ENCODE measurements at places on chromosomes 5 and 9.

GRCh38 chr9:85262333-85262732 lies 479.4 kb downstream of the AGTPBP1 start:
- no peak overlapping the region for H3K27ac ChIP-seq
- H3K36me3 ChIP-seq: no peaks in the 10 kb centered on the region
- H3K4me3 ChIP-seq: no peak overlapping the region
- no peaks in the 10 kb centered on the region for H3K27me3 ChIP-seq
- no peaks in the 10 kb centered on the region for H3K4me1 ChIP-seq
- no peak for DNase-seq

DNA sequence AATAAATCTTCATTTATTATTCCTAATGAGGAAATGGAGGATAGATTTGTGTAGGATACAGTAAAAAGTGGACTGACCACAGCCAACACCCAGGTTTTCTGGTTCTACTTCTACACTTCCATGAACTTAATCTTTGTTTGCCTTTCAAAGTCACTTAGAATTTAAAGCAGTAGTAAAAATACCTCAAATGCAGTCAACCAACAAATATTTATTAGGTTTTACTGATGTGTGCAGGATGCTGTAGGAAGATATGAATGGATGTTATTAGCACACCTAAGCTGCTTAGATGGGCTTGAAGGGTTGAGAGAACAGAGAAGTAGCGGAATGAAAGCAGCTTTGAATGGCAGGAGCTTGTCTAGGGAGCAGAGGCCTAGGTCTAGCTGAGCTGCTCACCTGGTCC lies 201.1 kb downstream of the PALM2AKAP2 start:
- no peaks in the 10 kb centered on the region for H3K36me3 ChIP-seq
- no peak overlapping the region for H3K27ac ChIP-seq
- DNase-seq: peak; percentile 15
- no peaks in the 10 kb centered on the region for H3K27me3 ChIP-seq
- no peaks in the 10 kb centered on the region for H3K4me1 ChIP-seq

DNA sequence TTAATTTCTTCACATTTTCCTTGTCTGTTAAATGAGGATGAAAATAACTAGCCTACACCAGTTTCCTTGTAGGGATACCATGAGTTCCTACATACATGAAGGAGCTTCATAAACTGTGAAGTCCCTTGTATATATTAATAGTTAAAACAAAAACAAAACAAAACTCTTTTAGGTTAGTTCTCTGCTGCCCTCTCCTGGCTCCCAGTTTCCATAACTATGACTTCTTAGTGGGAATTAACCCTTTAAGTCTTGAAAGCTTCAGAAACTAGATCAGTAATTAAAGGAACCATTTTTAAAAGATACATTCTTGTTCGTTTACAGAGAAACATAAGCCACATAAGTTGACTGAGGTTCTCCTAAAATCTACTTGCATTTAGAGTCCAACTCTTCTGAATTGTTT lies 500.0 kb upstream of the C9orf72 start:
- H3K4me1 ChIP-seq: no peaks in the 10 kb centered on the region
- H3K4me3 ChIP-seq: no peak overlapping the region
- H3K27me3 ChIP-seq: no peaks in the 10 kb centered on the region

GRCh38 chr9:32625320-32625719 lies 10.1 kb downstream of the TAF1L start:
- H3K27me3 ChIP-seq: no peaks in the 10 kb centered on the region
- no peak for DNase-seq
- no peak overlapping the region for H3K4me3 ChIP-seq
- H3K36me3 ChIP-seq: no peaks in the 10 kb centered on the region
- no peaks in the 10 kb centered on the region for H3K4me1 ChIP-seq

- H3K27ac ChIP-seq: no peak overlapping the region
- H3K4me3 ChIP-seq: no peak overlapping the region
- no peaks in the 10 kb centered on the region for H3K36me3 ChIP-seq
- no peak for DNase-seq
- no peaks in the 10 kb centered on the region for H3K4me1 ChIP-seq
- no peaks in the 10 kb centered on the region for H3K27me3 ChIP-seq
These were observed 77.4 kb downstream of the ATPSCKMT start for GRCh38 chr5:10172247-10172646.

DNA sequence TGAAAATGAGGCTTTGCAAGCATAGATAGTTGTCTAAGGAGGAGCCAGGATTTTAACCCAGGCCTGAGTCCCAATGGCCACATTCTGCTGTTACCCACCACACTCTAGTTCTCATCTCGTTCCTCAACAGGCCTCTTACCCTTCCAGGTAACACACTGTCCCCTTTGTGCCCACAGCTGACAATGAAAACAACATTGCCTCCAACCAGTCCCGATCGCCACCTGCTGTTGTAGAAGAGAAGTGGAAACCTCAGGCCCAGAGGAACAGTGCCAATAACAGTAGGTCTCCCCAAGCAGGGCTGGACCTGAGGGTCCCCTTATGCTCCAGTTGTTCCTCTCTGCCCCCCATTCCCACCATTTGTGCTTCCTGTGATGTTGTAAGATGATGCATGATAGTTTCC lies 30.4 kb downstream of the AMBP start:
- no peaks in the 10 kb centered on the region for H3K36me3 ChIP-seq
- no peaks in the 10 kb centered on the region for H3K27me3 ChIP-seq
- no peak overlapping the region for H3K27ac ChIP-seq
- no peak for DNase-seq
- H3K4me1 ChIP-seq: no peaks in the 10 kb centered on the region

DNA sequence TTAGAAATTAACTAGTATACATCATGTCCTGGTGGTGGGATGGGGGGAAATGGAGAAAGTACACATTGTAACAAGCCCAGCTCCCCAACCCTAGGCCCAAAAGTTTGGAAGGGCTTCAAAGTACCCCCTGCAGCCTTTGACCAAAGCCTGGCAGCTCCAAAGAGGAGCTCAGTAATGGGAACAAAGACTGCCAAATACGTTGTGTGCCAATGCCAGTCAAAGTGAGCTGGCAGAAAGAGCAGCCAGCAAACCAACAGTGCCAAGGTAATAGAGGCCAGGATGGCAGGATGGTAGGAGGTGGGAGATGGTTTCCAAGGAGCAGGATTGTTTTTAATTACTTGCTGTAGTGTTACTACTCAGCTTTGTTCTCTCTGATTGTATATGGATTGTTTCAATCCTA lies 248.3 kb downstream of the COX7C start:
- H3K27ac ChIP-seq: no peak overlapping the region
- no peaks in the 10 kb centered on the region for H3K27me3 ChIP-seq
- no peaks in the 10 kb centered on the region for H3K36me3 ChIP-seq
- no peak overlapping the region for H3K4me3 ChIP-seq

- DNase-seq: no peak
- no peak overlapping the region for H3K27ac ChIP-seq
- no peak overlapping the region for H3K4me3 ChIP-seq
- no peaks in the 10 kb centered on the region for H3K27me3 ChIP-seq
These were observed 194.4 kb upstream of the ZNF462 start for GRCh38 chr9:106668534-106668933.

DNA sequence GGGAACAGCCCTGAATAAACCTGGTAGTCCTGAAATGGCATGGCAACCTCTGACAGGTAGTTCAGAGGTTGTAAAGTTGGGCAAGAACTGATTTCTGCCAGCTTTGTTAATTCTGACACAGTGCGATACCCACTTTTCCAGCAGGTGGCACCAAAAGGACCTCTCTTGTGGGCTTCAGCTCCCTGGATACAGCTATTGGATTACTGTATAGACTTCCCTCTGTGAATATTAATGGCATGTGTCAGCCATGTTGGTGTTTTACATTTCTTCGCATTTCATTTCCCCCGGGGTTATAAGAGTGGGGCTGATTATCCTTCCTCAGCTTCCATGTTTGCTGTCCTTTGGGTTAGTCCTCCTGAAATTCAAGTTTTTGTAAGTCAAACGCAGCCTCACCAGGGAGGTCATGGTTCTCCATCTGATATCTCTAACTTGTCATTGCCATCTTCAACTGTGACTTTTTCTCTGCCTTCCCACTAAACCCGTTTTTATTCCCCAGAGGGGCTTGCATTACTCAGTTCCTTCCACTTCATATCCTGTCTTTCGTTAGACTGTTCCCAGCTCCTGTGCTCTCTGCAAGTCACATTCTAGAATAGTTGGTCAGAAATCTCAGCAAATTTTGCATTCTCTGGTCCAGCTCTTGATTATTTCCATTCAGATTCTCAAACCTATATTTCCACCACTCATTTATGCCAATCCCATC lies 135.6 kb downstream of the LIFR start:
- H3K27ac ChIP-seq: no peak overlapping the region
- no peaks in the 10 kb centered on the region for H3K4me1 ChIP-seq
- peak; percentile 65 for DNase-seq
- no peaks in the 10 kb centered on the region for H3K36me3 ChIP-seq
- H3K4me3 ChIP-seq: no peak overlapping the region

DNA sequence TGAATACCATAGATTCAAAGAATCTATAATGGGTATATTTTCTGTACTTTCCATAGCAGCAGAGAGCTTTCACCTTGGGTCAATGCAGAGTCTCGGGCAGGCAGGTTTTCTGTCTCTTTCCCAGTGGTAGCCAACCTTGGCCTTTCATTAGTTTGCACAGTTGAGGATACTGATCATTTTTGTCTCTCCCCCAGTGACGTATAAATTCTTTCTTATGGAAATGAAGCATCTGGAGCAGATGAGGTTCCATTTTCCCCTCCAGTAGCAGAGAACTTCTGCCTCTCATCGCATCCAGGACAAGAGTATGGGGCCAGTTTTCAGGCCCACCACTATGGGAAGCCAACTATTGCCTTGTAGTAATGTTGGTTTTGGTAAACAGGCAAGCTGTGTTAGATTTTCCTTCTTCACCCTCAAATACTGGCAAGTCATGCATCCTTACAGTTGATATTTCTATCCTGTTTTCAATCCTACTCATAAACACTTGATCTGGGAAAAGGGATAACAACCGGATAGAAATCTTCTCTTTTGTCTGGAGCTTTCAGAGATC lies 845.2 kb upstream of the CDH18 start:
- H3K27ac ChIP-seq: no peak overlapping the region
- H3K4me3 ChIP-seq: no peak overlapping the region
- no peak for DNase-seq

DNA sequence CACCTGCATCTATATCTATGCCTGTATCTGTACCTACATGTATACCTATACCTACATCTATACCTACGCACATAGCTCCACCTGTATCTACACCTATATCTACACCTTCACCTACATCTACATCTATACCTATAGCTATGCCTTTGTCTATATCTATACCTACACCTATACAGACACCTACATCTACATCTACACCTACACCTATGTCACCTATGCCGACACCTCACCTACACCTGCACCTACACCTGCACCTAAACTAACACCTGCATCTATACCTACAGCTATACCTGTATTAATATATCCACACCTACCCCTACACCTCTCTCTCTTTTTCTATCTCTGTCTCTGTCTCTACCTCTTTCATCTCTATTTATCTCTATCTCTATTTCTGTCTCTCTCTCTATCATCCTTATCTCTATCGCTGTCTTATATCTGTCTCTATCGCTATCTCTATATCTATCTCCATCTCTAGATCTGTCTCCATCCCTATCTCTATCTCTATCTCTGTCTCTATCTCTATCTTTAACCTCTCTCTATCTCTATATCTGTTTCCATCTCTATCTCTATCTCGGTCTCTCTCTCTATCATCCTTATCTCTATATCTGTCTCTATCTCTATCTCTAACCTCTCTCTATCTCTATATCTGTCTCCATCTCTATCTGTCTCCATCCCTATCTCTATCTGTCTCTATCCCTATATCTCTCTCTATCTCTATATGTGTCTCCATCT lies 37.9 kb downstream of the IRX4 start:
- H3K36me3 ChIP-seq: no peaks in the 10 kb centered on the region
- H3K4me1 ChIP-seq: peaks cover 5% of the 10 kb centered on the region
- no peak for DNase-seq
- no peaks in the 10 kb centered on the region for H3K27me3 ChIP-seq
- H3K27ac ChIP-seq: no peak overlapping the region
- H3K4me3 ChIP-seq: no peak overlapping the region

DNA sequence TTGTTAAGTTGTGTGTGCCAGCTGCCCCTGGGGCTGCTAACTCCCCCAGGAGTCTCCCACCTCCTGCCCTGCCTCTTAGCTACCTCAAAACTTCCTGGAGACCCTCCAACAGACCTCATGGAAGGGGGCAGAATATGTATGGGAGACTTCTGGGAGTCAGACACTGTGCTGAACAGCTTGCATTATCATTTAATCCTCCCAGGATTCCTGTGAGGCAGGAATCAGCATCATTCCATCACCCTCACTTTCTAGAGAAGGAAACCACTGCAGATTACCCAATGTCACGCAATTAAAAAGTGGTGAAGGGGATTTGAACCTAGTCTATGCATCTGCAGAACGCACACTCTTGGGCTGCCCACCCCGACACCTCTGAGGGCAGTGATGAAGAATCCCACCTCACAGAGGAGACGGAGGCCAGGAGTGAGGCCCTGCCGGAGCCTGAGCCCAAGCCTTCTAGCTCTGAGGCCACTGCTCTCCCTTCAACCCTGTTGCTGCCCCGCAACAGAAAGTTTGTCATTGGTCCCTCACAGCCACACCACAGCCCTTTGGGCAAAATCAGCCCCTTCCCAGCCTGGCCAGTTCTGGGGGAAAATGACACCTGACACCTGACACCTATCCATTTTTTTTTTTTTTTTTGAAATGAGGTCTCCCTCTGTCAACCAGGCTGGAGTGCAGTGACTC lies 30.3 kb upstream of the IL17B start:
- no peaks in the 10 kb centered on the region for H3K27me3 ChIP-seq
- H3K36me3 ChIP-seq: no peaks in the 10 kb centered on the region
- no peak for DNase-seq

- H3K4me3 ChIP-seq: no peak overlapping the region
- no peaks in the 10 kb centered on the region for H3K4me1 ChIP-seq
- no peak for DNase-seq
- no peaks in the 10 kb centered on the region for H3K36me3 ChIP-seq
These were observed 192.9 kb upstream of the RAD23B start for GRCh38 chr9:107090218-107090617.

DNA sequence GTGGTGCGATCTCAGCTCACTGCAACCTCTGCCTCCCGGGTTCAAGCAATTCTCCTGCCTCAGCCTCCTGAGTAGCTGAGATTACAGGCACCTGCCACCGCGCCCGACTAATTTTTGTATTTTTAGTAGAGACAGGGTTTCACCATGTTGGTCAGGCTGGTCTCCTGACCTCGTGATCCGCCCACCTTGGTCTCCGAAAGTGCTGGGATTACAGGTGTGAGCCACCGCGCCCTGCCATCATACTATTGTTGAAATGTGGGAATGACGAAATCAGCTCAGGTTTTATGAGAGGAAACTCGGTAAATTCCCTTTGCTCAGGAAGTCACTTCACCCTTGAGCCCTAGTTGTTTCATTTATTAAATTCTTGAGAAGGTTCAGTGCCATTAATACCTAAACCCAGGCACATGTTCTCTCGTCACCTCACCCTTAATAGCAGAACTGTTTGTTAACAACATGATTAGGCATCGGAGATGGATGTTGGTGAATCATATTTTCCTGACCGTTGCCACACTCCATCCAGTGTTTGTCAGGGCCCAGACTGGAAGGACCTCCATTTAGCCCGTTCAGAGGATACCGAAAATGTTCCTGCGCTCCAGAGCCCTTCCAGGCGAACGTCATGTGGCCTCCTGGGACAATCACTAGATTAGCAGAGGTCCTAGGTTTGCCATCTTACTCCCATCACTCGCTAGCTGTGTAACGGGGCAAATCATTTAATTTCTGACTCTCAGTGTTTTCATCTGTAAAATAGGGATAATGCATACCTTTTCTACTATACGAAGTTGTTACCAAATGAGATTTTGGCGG lies 20.0 kb upstream of the CREBRF start:
- no peak overlapping the region for H3K4me3 ChIP-seq
- DNase-seq: no peak
- no peaks in the 10 kb centered on the region for H3K27me3 ChIP-seq
- H3K4me1 ChIP-seq: peaks cover under 1% of the 10 kb centered on the region

- H3K27ac ChIP-seq: no peak overlapping the region
- no peak overlapping the region for H3K4me3 ChIP-seq
- H3K4me1 ChIP-seq: no peaks in the 10 kb centered on the region
- H3K36me3 ChIP-seq: no peaks in the 10 kb centered on the region
These were observed 839.9 kb downstream of the MAT2B start for GRCh38 chr5:164345173-164345849.

All from Caco-2 (cell line).